ENCODE measurements at places on chromosomes 16 and 17.
A peak's percentile ranks its signal among the peaks of the same experiment; 100 is the strongest.

GRCh38 chr16:48053418-48053745 lies 102.4 kb downstream of the ABCC12 start:
- DNase-seq: no peak

DNA sequence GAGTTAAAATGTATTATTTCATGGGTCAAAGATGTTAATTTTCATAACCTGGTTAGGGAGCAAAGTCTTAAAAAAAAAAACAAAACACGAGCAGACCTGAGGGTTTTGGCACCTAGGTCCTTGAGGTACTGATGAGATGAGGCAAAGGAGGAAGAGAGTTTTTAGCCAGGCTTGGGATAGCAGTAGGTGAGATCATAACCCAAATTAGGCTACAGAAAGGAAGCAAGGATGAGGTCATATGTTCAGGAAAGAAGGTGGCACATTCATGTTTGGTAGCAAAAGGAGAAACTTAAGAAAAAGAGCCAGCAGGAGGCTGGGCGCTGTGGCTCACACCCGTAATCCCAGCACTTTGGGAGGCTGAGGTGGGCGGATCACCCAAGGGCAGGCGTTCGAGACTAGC lies 2.8 kb downstream of the ATXN1L start:
- DNase-seq: no peak

DNA sequence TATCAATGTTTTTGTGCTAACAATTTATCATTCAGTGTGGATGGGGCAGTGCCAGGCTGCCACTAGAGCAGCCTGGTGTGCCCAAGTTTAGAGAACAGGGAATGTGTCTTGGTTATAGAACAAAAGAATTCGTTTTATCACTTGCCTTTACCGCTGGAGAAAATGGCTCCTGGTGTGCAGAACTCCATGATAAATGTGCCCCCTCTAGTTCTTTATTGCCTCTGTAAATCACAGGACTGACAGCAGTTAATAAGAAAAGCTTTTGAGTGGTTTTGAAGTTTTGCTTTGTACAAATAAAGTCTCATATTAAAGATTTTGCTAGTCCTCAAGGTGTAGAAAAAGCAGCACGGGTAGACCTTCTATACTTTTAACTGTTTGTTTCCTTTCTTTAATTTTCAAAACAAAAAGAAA lies 28.2 kb upstream of the PSMD7 start:
- DNase-seq: peak; percentile 20

DNA sequence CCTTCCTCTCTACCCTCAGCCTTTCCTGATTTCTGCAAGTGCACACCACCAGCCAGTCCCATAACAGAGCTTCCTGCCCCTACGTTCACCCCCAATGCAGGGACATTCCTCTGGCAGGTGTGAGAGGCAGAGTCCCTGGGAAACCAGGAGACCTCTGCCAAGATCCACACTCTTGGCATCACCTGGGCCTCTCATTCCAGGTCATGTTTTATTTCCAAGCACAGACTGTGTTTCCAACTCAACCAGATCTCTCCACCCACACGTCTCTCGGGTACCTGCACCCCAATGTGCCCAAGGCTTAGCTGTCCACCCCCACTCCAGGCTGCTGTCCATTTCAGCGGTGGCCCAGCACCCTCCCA lies 21.0 kb upstream of the PHB1 start:
- no peak for DNase-seq

GRCh38 chr17:21214777-21215541 lies 998 bp upstream of the TMEM11 start:
- no peak for DNase-seq

DNA sequence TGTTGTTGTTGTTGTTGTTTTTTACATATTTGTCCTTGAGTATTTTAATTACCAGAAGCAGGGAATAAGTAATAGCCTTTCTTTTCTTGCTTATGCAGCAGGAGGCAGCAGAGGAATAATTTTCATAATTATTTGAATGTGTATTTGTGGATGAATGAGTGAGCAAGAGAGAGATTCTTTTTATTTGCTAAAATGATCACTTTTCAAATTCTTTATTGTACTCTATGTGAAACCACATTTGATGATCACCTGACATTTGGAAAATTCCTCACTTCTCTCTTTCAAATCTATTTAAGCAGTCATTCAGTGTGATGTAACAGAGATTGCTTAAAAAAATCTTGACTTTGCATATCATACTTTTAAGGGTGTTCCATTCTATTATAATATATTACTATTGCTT lies 223.6 kb downstream of the BCAS3 start:
- no peak for DNase-seq

GRCh38 chr16:77868478-77868877 lies 80.1 kb downstream of the VAT1L start:
- no peak for DNase-seq

DNA sequence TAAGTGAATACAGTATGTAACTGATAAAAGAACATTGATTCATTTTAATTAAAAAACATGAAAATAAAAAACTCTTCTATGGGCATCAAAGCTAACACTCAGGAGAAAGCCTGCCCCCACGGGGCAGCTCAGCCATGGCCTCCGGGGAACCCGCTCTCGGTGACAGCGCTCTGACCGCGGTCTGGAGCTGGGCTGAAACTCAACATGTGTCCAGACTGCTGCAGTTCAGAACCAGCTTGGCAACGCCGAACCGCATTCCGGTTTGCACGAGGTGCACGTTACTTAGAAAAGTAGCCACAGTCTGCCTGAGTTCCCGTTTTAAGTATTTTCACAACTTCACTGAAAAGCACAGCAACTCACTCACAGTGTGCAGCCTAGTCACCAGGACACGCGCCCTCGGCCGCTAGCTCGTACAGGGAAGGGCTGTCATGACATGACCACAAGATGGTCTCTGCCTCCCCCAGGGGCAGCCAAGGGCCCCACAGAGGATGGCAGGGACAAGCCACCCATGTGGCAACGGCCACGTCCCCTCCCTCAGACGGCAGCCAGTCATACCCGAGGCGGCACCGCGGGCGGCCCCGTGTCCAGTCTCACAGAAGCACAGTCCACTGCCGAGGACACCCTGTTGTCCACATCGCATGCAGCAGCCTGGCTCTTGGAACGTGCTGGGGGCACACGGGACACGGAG lies 77.1 kb upstream of the METRNL start:
- no peak for DNase-seq

GRCh38 chr16:85612191-85612800 lies 826 bp upstream of the GSE1 start:
- DNase-seq: no peak

Data from right kidney (tissue), 9 donors.